HS-5 (cell line): ENCODE measurements at places on chromosomes 12 and 14.
A peak's percentile ranks its signal among the peaks of the same experiment; 100 is the strongest.

DNA sequence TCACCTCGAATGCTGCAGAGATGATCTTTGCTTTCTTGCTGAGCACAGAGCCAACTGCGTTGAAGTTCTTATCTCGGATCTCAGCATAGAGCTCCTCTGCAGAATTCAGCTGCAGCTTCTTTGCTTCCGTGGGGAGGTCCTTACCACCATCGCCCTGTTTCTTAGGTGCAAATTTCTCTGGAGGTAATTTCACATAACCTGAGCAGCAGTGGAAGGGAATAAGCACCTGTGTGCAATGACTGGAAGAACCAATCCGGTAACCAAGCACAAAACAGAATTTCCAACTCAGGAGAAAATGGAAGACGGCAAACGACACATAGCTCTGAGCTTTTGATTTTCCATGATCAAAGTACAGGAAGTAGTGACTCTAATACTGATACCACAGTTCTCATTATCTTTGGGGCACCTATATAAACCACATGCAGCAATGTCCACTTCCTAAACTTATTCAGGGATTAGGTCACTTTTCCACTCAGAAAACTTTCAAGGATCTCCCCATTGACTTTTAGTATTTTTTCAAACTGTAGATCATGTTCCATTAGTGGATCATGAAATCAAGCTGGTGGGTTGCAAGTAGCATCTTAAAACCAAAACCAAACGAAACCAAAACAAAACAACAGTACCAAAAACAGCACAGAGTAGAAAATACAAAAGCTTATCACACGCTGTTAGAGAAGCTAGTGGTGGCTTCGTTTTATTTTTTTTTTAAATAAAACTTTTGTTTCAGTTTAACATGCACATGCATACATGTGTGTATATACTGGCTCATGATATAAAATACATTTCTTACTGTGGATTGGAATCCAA lies 18.9 kb upstream of the DIABLO start:
- DNase-seq, result no peak

DNA sequence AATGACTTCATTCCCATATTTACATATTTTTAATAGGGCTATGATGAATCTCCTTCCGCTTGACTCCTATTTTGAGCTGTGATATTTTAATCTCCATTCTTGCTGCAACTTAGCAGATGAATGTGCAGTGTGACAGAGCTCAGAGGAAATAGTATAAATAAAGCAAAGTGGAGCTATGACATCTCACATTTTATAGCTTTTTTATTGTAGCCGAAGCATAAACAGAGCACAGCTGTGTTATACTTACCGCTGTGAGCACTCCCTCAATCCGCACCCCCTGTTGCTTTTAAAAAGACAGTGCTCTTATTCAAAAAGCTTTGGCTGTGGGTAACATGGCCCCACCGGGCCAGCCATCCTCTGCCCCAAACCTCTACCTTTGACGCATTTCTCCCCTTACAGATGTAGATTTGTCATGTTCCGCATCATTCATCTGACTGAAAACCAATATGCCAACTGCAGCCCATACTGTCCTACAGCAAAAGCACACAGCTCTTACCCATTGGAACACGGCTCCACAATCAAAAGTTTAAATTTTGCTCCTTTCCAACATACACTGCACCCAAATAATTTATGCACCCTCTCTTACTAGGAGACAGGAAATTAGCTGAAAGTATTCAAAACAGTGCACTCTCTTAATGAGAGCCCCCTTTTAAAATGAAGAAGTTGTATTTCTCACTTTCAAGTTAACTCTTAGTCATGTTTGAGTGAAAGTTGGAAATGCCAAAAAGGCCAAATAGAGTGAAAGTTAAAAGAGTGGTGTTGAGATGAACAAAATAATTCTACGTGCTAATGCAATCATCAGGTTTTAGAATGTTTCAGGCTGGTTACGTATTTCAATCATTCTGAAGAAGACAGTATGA lies 429.3 kb upstream of the SOX5 start:
- DNase-seq, result peak; percentile 8

DNA sequence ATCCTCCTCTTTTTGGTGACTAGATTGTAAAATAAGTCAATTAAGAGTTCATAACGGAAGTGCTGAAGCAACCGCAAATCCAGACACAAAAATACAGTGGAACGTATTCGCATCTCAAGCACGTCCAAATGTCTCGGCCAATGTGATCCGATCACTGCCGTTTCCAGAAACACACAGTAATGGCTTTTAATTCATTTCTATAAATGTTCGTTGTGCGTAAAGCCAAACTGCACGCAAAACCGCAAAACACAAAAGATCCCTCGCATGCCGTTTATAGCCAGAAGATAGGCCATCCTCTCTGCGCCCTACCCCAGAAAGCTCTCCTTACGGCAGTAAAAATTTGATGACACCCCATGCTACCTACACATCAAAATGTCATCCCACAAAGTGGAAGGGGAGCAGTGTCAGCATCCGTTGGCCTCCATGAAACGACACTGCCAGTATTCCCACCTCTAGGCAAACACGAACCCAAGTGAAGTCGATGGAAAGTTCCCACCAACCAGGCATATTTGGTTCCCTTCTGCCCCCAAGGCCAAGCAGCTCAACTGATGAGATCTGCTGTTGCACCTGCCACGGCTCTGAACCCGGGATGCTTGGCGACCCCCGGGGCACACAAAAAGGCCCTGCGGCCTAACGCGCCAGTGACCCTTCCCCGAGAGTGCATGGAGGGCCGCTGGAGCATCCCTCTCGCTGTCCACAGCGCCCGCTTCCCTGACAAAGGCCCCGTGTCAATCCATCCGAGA lies 1.4 kb downstream of the HECTD4 start:
- DNase-seq, result no peak

- no peak for DNase-seq
These were observed 122.5 kb downstream of the DICER1 start for GRCh38 chr14:95034788-95035187.

- DNase-seq, result no peak
These were observed 4.9 kb upstream of the ATP23 start for GRCh38 chr12:57936513-57936883.

GRCh38 chr14:34843011-34843554 lies 32.1 kb downstream of the BAZ1A start:
- peak; percentile 41 for DNase-seq

DNA sequence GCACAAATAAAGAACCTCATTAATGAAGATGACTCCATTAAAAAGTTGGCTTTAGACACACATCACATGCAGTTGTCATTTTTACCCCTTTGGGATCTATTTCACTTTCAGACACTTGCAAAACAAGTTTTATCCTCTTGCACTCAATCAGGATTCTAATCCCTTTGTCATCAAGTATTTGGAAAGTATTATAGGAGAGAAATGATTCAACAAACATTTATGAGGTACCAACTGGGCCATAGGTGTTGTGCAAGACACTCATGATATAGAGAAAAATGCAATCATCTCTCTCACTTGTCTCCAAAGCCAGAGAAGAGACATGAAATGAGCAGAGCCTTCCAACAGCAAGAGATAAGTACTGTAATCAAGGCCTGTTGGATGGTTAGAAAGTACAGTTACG lies 327.7 kb downstream of the RMST start:
- no peak for DNase-seq

DNA sequence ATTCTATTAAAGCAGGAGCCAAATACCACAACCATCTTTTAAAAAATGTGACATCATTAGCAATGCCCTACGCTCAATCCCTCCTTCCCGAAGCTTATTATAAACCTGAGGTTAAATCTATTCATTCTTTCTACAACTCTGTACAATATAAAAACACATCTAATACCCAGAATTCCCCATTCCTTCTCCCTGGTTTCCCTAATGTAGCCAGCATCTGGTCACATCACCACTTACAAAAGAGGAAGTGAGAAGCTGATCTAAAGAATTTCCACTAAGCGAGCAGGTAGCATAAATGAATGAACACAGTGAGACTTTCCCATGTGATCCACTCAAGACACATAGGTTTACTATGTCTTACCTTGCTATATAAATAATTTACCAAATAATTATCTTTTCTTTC lies 90.4 kb downstream of the LRP6 start:
- no peak for DNase-seq

GRCh38 chr12:40697566-40698259 lies 5.5 kb downstream of the CNTN1 start:
- DNase-seq, result no peak

DNA sequence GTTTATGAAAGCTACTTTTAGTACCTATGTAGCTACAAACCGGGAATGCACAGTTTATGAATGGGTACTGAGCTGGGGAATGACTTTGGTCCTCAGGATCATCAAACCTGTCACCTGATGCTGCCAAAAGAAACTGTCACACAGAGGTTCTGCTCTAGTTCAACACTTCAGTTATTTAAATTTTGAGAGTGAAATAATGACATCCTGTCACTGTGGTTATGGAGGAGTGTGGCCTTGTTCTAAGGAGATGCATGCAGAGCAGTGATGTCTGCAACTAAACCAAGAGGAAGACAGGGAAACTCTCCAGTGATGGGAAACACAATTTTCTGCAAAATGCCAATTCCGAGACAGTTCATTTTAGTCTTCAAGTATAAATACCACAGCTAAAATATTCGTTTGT lies 4.8 kb upstream of the AEBP2 start:
- no peak for DNase-seq

DNA sequence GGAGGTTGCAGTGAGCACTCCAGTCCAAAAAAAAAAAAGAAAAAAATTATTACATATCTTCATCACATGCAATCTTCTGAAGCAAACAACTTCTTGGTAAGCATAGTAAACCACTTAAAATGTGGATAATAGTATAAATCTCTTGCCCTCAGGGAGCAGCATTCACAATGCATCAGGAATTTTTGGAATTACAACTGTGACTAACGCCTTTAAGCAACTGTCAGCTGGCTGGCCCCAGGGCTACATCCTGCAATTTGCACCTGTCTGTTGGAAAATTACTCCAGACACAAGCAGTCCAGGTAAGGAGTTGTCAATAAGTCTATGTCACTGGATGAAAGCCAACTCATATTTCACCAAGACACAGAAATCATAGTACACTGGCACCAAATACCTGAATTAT lies 5.5 kb upstream of the SLC7A7 start:
- no peak for DNase-seq

GRCh38 chr12:21828779-21829178 lies 54.3 kb upstream of the KCNJ8 start:
- no peak for DNase-seq

GRCh38 chr12:8609061-8609570 lies 3.5 kb downstream of the AICDA start:
- DNase-seq, result no peak
